T-cell (primary cell): ENCODE measurements at places on chromosomes 3 and 15. TPM values are rescaled to one million over a fixed set of nuclear protein-coding genes. Genes with fewer than 3 reads are reported as not detected.
A peak's percentile ranks its signal among the peaks of the same experiment; 100 is the strongest.

DNA sequence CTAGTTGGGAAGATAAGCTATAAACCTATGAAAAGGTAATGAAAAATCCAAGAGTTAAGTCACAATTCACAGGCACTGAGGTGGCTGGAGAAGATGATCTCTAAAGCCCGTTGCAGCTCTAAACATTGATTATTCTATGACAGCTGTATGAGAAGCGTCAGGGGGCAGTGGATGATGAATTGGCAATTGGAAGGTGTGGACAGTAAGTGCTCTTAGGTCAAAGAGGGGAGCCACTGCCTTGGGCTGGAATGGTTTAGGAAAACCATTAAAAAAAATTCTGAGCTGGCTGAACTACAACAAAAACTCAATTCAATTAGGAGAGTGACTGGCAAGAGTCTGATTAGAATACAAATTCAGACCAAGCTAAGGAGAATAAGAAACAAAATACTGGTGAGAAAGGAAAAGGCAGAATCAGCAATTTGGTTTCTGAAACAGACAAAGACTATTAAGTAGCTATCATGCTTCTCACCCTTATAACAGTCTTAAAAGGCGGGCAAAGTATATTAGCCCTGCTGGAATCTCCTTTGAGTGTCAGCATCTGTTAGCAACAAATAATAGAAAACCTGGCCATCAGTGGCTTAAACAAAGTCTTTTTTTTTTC is 8.8 kb upstream of the NMD3 start:
- no peak overlapping the region for H3K27ac ChIP-seq
- no peak for DNase-seq
- no peak overlapping the region for H3K4me3 ChIP-seq
- H3K27me3 ChIP-seq, result peaks cover 3% of the 10 kb centered on the region
- H3K36me3 ChIP-seq, result no peaks in the 10 kb centered on the region

GRCh38 chr3:170144437-170144843 is 37.1 kb downstream of the PHC3 start:
- H3K27me3 ChIP-seq, result no peaks in the 10 kb centered on the region
- no peak overlapping the region for H3K27ac ChIP-seq
- peaks cover 3% of the 10 kb centered on the region for H3K4me1 ChIP-seq
- H3K4me3 ChIP-seq, result no peak overlapping the region
- no peak for DNase-seq

The SAMD7 gene
- not detected for total RNA-seq

DNA sequence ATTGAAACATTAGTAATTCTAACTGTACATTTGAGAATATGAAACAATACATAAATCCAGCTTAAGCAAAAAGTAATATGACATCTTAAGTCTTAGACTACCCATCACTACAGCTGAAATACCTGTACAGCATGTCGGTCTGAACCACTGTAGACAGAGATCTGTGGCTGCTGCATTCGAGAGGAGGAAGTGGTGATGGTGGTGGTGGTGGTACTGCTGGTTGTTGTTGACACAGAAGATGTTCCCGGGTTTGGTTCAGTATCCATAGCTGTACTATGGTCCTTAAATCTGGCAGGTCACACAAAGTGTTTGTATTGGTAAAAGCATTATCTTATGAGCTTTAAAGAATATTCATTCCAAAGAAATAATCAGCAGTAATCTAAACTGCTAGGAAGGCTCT is 2.9 kb downstream of the PHC3 start:
- DNase-seq, result peak; percentile 41
- peak overlapping the region; percentile 100 for H3K27ac ChIP-seq
- H3K4me1 ChIP-seq, result peaks cover 24% of the 10 kb centered on the region
- no peaks in the 10 kb centered on the region for H3K27me3 ChIP-seq
- H3K36me3 ChIP-seq, result no peaks in the 10 kb centered on the region

DNA sequence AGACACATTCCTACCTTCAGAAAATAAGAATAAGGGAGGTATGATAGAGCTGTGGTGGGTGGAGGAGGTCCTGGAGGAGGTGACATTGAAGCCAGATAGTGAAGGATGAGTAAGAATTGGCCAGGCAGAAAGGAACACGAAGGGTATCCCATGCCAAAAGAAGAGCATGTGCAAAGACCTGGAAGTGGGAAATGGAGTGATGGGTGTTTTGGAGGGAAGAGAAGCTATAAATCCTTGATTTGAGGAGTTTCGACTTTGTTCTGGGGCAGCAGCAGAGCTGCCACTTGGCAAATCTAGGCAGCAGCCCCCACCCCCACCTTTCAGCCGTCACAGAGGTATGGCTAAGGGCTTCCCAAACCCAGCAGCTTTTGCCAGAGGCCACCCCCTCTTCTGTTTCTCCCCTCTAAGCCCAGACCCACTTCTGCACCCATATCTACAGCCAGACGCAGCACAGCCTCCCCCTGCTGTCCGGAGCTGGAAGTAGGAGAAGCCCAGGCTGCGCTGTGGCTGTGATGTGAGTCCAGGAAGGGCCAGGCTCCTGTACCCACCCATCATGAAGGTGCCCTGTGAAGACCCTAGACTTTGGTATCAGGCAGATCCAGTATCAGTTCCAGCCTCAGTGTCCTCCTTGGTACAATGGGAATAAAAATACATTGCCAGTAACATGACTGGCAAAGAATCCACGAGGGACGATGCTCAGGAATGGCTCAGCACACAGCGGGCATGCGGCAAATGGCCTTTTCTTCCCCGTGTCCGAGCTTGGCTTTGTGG is 188.7 kb upstream of the LINGO1 start:
- H3K4me1 ChIP-seq, result no peaks in the 10 kb centered on the region
- peaks cover 63% of the 10 kb centered on the region for H3K27me3 ChIP-seq
- DNase-seq, result no peak
- no peak overlapping the region for H3K4me3 ChIP-seq
- no peaks in the 10 kb centered on the region for H3K36me3 ChIP-seq

DNA sequence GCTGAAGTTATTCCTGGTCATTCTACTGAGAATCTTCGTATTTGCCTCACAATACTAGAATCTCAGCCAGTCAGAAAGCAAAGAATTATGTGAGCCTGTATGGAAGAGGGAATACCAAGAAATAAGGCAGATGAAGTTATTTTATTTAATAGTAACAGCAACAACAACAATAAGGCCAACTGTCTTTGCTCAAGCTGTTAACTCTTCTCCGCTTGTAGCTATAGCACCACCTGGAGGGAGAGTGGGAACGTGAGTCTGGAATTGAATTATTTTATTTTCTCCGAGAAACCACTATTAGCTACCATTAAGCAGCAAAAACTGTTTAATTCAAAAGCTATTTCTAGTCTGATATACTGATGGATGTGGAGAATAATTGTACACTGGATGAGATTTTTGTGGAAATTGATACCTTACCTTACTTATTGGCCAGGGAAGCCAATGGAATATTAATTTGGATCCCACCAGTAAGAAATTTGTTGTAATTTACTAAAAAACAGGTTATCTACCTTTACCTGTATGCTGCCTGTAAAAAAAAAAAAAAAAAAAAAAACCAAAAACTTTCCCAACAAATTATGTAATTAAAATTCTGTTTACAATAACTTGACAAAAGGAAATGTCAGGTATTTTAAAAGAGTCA is 50.1 kb downstream of the CALML4 start:
- H3K27me3 ChIP-seq, result no peaks in the 10 kb centered on the region
- H3K27ac ChIP-seq, result no peak overlapping the region
- H3K4me3 ChIP-seq, result no peak overlapping the region
- no peak for DNase-seq

The KCNAB1 gene
- total RNA-seq, result not detected

The IGDCC3 gene
- not detected for total RNA-seq

DNA sequence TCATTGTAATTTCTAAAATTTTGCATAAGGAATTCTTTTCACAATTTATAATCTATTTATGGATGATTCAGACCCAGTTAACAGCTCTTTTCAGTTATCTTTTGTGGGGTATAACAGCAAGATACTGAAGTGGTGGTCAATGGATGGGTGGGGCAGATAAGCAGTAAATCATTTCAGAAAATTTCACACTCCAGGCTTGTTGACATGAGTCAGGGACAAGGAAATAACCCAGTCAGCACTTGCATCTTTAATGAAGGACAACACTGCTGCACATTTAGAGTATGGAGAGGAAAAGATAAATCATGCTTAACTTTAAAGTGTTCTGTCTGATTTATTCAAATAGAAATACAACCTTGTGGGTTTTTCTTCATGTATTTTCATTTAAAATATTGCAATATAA is 181.6 kb downstream of the ROBO1 start:
- H3K4me3 ChIP-seq, result no peak overlapping the region
- no peaks in the 10 kb centered on the region for H3K27me3 ChIP-seq
- no peak for DNase-seq
- no peaks in the 10 kb centered on the region for H3K4me1 ChIP-seq

DNA sequence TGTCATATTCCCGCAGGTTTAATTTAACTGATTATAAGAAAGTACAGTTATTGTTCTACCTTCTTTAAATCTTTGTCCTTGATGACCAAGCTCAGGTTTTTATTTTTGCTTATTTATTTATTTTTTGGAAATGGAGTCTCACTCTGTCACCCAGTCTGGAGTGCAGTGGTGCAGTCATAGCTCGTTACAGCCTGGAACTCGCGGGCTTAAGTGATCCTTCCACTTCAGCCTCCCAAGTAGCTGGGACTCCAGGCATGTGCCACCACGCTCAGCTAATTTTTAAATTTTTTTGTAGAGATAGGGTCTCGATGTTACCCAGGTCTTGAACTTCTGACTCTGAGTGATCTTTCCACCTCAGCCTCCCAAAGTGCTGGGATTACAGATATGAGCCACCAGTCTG is 8.9 kb downstream of the USP3 start:
- H3K27me3 ChIP-seq, result no peaks in the 10 kb centered on the region
- no peaks in the 10 kb centered on the region for H3K36me3 ChIP-seq
- DNase-seq, result no peak
- peaks cover 84% of the 10 kb centered on the region for H3K4me1 ChIP-seq
- no peak overlapping the region for H3K4me3 ChIP-seq

DNA sequence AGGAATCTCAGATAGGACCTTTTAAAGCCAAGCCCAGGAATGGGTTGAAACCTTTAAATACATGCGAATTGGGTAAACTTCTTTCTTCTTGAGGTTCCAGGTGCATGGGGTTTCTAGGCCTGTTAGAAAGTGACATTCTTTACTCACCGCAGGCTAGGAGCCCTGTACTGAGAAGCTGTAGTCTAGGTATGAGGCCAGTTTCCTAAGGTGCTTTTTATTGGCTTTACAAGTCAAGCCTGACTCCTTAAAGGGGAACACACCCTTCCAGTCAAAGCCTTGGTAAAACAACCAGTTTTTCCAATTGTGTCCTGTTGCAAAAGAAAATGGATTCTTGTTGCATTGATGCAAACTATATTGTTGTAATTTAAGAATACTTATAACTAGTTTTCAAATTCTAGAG is 76.1 kb upstream of the ATP11B start:
- H3K27ac ChIP-seq, result no peak overlapping the region
- H3K4me3 ChIP-seq, result no peak overlapping the region
- H3K27me3 ChIP-seq, result no peaks in the 10 kb centered on the region
- no peaks in the 10 kb centered on the region for H3K36me3 ChIP-seq
- no peak for DNase-seq

GRCh38 chr3:191380001-191380400 is 49.7 kb upstream of the UTS2B start:
- no peaks in the 10 kb centered on the region for H3K36me3 ChIP-seq
- peaks cover 14% of the 10 kb centered on the region for H3K4me1 ChIP-seq
- no peak for DNase-seq

GRCh38 chr15:71333839-71334238 is 218.6 kb downstream of the THSD4 start:
- no peaks in the 10 kb centered on the region for H3K27me3 ChIP-seq
- no peaks in the 10 kb centered on the region for H3K4me1 ChIP-seq
- no peak overlapping the region for H3K27ac ChIP-seq
- no peaks in the 10 kb centered on the region for H3K36me3 ChIP-seq
- DNase-seq, result no peak

DNA sequence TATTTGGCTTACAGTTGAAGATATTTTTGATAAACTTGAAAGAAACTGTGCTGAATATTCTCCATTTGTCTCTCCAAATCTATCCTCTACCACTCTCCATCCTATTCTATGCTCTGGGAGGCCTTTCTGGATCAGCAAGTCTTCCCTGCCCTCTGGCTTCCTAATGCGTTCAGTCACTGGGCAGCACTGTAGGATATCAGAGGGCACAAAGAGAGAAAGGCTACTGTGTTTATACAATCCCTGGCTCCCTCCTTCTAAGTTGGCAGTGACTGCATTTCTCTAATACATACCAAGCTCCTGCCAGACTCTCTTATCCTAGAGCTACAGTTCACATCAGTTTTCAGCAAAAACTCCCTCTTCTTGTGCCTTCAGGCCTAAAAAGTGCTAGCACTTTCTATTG is 102.1 kb upstream of the FHIT start:
- H3K27ac ChIP-seq, result no peak overlapping the region
- no peaks in the 10 kb centered on the region for H3K27me3 ChIP-seq
- H3K4me3 ChIP-seq, result no peak overlapping the region
- H3K4me1 ChIP-seq, result no peaks in the 10 kb centered on the region
- no peak for DNase-seq

GRCh38 chr3:52851348-52851747 is 16.5 kb upstream of the MUSTN1 start:
- H3K4me3 ChIP-seq, result no peak overlapping the region
- H3K36me3 ChIP-seq, result peaks cover 68% of the 10 kb centered on the region
- H3K4me1 ChIP-seq, result no peaks in the 10 kb centered on the region
- H3K27me3 ChIP-seq, result no peaks in the 10 kb centered on the region
- no peak overlapping the region for H3K27ac ChIP-seq
- DNase-seq, result no peak

- peaks cover 16% of the 10 kb centered on the region for H3K4me1 ChIP-seq
- H3K27me3 ChIP-seq, result no peaks in the 10 kb centered on the region
- no peak overlapping the region for H3K27ac ChIP-seq
- no peak for DNase-seq
- H3K36me3 ChIP-seq, result no peaks in the 10 kb centered on the region
These were observed 102.0 kb upstream of the IGF1R start for GRCh38 chr15:98546329-98546728.

DNA sequence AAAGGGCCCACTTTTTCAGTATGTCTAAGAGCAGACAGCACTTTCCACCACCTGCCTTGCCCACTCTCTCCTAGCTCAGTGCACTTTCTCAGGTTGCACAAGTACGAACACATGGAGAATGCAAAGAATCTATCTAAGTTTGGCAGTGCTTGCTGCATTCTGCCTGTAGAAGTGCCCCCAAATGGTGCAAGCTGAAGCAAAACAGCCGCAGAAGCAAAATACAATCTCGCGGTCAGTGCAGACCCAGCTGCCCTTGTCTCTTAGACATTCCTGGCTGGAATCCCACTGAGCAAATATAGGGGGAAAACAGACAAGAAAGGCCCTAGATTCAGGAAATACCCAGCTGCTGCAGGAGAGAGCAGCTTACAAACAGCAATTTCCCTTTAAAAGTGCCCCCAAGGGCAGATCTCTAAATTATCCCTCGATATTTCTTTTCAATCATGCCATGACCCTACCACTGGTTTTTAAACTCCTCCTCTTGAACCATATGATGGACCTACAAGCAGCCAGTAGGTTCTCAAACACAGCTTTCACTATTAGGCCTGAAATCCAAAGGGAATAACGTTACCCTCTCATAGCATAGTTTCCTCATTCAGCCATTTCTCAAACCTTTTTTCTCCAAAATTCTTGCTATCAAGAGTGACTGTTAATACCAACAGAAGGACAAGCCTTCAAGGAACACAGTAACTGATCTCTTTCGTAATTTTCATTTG is 67.0 kb downstream of the TNIK start:
- no peak overlapping the region for H3K27ac ChIP-seq
- DNase-seq, result no peak
- H3K4me1 ChIP-seq, result no peaks in the 10 kb centered on the region
- H3K4me3 ChIP-seq, result no peak overlapping the region

The BUB1B gene
- 2.2 TPM for total RNA-seq
